Common myeloid progenitor, CD34-positive (primary cell): ENCODE measurements at places on chromosomes 3 and 15.

DNA sequence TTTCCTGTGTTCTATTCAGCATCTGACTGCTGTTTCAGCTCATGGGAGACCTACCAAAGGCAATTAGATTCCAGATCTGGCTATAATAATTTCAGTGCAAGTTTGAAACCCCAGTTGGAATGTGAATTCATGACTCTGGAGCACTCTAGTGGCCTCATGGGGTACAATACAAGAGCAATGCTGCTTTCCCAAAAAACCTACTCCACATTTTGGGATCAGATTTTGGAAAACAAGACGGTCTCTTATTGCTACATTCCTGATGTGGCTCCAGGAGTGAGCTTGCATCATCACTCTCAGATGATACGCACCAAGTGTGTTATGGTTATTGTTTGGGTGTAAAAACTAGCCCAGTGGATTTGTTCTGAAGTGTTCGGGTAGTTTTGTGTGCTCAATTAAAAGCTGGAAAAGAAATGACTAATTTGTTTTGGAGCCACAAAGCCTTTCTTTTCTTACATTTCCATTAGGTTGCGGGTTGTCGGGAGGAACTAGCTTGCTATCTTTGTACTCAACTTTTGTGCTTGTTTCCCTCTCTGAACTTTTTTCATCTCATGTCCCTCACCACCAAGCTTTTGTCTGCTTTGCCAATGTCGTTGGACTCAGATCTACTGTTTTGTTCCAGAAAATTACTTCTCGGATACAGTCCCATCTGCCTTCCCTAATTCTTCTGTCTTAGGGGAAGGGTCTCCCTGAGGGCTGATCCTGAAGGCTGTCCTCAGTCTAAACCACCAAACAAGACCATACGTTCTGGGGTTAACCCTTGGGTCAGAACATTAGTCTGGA is 272.1 kb downstream of the BBX start:
- H3K27ac ChIP-seq = no peak overlapping the region
- peaks cover 16% of the 10 kb centered on the region for H3K36me3 ChIP-seq
- H3K27me3 ChIP-seq = no peaks in the 10 kb centered on the region
- H3K4me3 ChIP-seq = no peak overlapping the region
- H3K4me1 ChIP-seq = peaks cover 3% of the 10 kb centered on the region

GRCh38 chr3:122273498-122273897 is 51.5 kb upstream of the CSTA start:
- peaks cover 8% of the 10 kb centered on the region for H3K4me1 ChIP-seq
- no peaks in the 10 kb centered on the region for H3K27me3 ChIP-seq
- no peak for DNase-seq
- no peaks in the 10 kb centered on the region for H3K36me3 ChIP-seq

DNA sequence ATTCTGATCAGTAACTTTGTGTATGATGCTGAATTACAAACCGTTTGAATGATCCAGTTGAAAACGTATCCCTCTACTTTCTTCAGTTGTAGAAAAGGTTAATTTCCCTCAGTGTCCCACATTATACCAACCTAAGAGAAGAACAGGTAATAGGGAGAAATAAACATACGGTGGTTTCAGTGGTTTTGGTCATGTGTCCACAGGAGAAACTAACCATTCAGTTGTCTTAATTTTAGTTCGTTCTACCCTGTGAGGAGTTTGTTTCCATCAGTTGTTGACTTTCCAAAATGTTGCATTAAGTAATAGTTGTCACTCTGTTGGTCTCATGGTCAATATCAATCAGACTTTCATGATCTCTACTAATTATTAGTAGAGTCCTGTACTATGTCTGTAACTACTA is 15.1 kb downstream of the CALML4 start:
- H3K4me3 ChIP-seq = no peak overlapping the region
- no peak overlapping the region for H3K27ac ChIP-seq

DNA sequence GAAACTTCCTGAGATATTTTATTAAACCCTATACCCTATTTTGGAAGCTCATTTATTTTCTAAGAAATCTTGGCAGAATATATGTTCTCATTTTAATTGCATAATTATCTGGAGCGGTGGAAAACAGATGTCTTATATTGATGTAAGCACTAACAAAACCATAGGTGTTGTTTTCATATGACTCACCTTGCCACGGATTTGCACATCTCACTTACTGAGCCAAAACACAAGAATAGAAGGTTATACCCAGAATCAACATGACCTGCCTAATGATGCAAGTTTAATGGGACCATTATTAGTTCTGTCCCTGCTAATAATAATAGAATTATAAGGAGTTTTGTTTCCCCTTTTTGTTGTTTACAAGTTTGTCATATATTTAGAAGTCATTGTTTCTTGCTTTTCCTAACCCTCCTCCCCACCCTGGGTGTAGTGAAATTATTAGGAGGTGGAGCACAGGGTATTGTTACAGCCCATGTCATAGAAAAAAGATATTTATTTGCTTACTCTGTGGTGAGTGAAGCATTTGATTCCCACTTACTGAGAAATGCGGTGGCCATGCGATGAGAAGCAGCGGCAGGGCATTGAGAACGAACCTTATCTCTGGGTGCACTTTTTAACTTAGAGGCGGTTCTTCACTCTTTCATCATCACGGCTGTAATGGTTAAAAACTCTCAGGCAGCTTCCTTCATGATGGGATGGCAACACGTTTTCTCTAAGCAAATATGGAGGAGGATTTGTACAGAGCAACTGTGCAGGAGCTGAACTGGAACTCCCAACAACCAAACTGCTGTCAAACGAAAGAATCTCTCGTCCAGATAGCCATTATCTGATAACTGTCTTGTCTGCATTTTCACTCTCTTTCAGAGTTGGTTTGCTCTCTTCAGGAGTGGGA is 521 bp downstream of the IL5RA start:
- no peak overlapping the region for H3K4me3 ChIP-seq
- no peaks in the 10 kb centered on the region for H3K27me3 ChIP-seq
- H3K36me3 ChIP-seq = no peaks in the 10 kb centered on the region
- peak; percentile 9 for DNase-seq
- H3K27ac ChIP-seq = peak overlapping the region; percentile 40
- H3K4me1 ChIP-seq = peaks cover 2% of the 10 kb centered on the region

GRCh38 chr3:136078421-136079364 is 113.2 kb downstream of the PPP2R3A start:
- peak; percentile 62 for DNase-seq
- no peaks in the 10 kb centered on the region for H3K27me3 ChIP-seq
- H3K4me3 ChIP-seq = no peak overlapping the region
- peaks cover 2% of the 10 kb centered on the region for H3K4me1 ChIP-seq

DNA sequence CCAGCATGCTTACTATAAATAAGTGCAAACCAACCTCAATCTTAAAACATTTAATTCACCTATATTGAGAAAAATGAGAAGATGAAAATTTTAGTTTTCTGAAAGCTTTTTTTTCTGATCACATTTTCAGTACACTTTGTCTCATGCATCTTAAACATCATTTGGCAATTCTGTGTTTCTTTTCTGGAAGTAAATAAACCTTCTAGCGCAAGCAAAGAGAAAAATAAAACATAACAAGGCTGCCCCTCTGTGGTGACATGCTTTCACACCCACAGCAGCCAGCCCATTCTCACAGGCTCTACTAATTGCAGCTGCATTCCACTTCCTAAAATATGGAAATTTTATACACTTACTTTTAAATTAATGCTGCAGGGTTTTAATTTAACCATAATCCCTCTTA is 90.1 kb downstream of the NEK10 start:
- no peaks in the 10 kb centered on the region for H3K27me3 ChIP-seq
- H3K4me1 ChIP-seq = no peaks in the 10 kb centered on the region
- H3K36me3 ChIP-seq = no peaks in the 10 kb centered on the region
- no peak overlapping the region for H3K27ac ChIP-seq
- no peak for DNase-seq

DNA sequence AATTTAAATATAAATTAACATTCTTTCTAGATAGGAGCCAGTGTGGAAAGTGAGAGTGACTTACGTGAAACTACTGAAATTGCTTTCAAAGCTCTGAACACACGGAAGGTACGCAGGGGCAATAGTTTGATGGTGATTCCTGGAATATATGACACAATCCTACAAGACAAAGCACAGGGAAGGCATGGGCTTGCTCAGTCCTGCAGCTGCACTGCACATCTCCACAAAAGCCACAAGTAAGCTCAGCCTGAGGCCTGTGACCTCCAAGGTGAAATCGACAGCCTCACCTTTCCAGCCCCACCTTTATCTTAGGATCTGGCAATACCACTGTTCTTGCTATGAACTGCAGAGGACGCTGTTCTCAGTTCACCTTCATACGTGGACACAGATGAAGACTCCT is 109.3 kb upstream of the SCN10A start:
- DNase-seq = no peak
- H3K4me1 ChIP-seq = no peaks in the 10 kb centered on the region
- H3K36me3 ChIP-seq = no peaks in the 10 kb centered on the region
- no peak overlapping the region for H3K4me3 ChIP-seq

- no peaks in the 10 kb centered on the region for H3K27me3 ChIP-seq
- H3K36me3 ChIP-seq = no peaks in the 10 kb centered on the region
- peak overlapping the region; percentile 96 for H3K4me3 ChIP-seq
These were observed 843 bp upstream of the CD47 start for GRCh38 chr3:108091498-108092250.

DNA sequence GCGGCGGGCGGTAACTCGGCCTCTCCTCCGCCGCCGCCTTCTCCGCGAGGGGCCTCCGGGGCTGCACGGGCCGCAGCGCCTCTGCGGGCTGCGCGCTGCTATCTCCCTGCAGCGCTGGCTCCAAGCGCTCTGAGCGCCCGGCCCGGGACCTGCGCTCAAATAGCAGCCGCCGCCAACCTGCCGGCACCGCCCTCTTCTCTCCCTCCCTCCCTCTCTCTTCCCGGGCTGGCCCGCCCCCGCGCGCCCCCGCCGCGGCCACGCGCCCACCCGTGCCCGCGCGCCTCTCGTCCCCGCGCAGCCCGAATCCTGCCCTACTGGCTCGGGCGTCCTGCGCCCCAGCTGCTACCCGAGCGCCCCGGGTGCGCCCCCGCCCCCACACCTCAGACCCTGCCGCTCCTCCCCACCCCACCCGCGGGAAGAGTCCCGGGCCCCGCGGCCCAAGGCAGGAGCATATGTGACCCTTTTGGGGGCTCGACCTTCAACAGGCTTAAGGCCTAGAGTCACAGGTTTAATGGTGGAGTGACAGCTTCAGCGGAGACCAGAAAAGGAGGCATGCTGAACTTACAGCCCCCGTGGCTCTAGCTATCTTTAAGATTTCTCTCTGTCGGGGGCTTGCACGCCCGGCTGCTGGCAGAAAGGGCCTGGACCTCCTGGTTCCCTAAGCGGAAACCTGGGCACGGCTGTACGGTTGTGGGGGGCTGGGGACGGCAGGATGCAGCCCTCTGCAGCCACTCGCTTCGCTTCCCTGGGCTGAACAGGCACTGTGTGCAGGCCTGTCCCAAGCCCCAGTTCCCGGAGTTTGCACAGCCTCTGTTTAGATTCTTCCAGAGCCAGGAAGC is at the start of gene CACNA2D2:
CACNA2D2 (minus strand) TSS at position 131 of the 839 bp plus-strand sequence. CDS start 211 bp downstream, outside the sequence.
- no peak within 1 kb of the TSS for H3K27ac ChIP-seq
- H3K4me3 ChIP-seq = peak within 1 kb of the TSS; percentile 46
- no peaks in the 10 kb centered on the region for H3K36me3 ChIP-seq
- H3K27me3 ChIP-seq = peaks cover 39% of the 10 kb centered on the region
- H3K4me1 ChIP-seq = peaks cover 10% of the 10 kb centered on the region

- H3K4me3 ChIP-seq = no peak overlapping the region
- H3K27ac ChIP-seq = no peak overlapping the region
- no peak for DNase-seq
- H3K4me1 ChIP-seq = no peaks in the 10 kb centered on the region
These were observed 71.4 kb downstream of the C3orf80 start for GRCh38 chr3:160296591-160296990.

DNA sequence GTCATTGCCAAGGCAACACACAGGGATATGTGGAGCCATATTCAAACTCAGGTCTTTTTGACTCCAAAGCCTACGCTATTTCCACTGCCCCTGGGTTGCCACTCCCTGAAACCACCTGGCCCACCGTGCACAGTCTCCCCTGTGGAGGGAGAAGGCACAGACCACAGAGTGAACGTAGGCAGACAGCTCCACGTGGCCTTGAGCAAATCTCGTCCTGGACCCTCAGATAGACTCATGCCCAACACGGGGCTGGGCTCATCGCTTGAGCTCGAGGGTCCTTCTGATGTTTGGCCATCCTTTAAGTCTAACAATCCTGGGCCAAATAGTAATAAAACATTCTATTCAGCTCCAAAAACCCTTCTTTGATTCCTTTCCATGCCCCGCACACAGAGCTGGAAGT is 72.0 kb downstream of the CPN2 start:
- no peaks in the 10 kb centered on the region for H3K36me3 ChIP-seq
- H3K4me1 ChIP-seq = peaks cover 21% of the 10 kb centered on the region
- no peaks in the 10 kb centered on the region for H3K27me3 ChIP-seq
- no peak for DNase-seq
- no peak overlapping the region for H3K27ac ChIP-seq

- no peaks in the 10 kb centered on the region for H3K4me1 ChIP-seq
- no peaks in the 10 kb centered on the region for H3K27me3 ChIP-seq
- no peak overlapping the region for H3K4me3 ChIP-seq
- H3K36me3 ChIP-seq = no peaks in the 10 kb centered on the region
These were observed 271.5 kb upstream of the DCBLD2 start for GRCh38 chr3:99172736-99173657.
